ENCODE measurements at places on chromosomes 4 and X.

DNA sequence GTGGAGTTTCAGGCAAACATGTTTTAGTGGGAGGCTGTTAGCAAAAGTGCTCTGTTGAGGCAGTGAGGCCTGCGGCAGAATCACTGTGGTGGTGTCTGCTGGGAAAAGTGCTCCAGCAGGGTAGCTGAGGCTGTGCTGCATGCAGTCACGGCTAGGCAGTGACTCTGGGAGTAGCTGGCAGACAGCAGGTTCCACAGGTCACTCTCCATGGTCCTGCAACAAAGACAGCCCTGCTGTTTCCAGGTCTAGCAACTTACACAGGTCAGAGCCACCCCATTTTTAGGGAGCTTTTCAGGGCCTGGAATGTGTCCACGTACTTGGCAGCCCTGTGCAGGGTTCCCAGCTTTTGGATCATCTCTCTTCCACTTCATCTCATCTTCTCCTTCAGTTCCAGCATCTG is 184.3 kb downstream of the NAA11 start:
- no peak for DNase-seq

DNA sequence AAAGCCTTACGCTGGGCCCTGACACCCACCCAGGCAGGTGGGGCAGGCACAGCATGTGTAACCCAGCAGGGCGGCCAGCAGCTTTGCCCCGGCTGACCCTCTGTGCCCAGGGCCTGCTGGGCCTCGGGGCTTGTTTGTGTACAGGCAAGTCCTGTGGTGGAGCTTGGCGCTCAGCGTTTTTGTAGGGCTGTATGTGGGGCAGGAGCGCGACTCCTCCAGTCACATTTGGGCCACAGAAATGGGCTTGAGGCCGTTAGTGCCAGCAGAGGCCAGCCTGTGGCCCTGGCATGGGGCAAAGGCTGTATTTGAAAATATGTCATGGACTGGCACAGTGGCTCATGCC is 14.7 kb upstream of the HGFAC start:
- no peak for DNase-seq

GRCh38 chr4:55613621-55614020 is 21.6 kb upstream of the PDCL2 start:
- no peak for DNase-seq

- DNase-seq: no peak
Measured at GRCh38 chrX:153631907-153632594, 15.0 kb upstream of the DUSP9 start.

- no peak for DNase-seq
Measured at GRCh38 chr4:185119927-185120630, 23.0 kb upstream of the SLC25A4 start.

DNA sequence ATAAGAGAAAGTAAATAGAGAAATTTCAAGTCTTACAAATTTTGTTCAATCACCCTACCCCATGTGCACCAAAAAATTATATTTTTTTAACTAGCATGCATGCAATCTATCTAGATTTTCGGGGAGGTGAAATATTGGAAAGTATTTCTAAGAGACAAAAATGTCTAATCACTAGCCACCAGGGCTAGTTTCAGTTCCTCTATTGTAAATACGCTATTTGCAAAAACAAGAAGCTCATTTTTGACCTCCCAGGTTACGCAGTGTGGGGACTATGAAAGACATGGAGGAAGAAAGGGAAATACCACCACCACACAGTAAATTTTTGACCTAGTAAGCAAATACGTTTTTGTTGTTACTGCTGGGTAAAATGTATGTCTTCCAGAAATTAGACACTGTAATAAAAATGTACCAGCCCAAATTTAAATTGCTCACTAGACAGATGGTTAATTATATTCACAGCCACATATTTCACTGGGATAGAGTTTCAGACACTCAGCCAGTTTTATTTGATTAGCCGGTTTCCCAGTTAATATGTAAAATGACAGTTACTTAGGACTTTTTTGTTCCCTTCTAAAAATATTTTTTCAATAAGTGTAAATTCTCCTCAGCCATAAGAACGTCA is 2.2 kb downstream of the NEXMIF start:
- DNase-seq: no peak

- DNase-seq: no peak
Measured at GRCh38 chr4:184356366-184356765, 118.0 kb downstream of the IRF2 start.

- DNase-seq: no peak
Measured at GRCh38 chrX:154436374-154436982, 476 bp upstream of the GDI1 start.
